ENCODE measurements at places on chromosomes 3 and 15.

GRCh38 chr15:90405055-90405607 lies 17.1 kb downstream of the IQGAP1 start:
- no peak for DNase-seq

DNA sequence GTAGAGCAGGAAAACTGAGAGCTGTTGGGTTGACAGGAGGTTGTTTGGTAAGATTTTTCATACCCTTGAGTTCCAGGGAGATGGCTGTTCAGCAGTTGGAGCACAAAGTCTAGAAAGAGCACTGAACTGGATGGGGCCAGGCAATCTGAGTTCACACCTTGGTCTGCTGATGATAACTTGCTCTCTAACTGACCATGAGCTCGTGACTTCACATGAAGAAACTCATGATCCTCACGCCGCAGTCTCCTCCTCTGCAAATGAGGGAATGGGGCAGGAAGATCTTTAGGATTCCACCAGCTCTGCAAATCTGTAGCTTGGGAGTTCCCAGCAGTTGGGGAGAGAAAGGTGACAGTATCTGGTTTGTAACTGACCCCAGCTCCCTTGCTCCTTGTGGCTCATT lies 33.7 kb downstream of the CORO2B start:
- DNase-seq: no peak

DNA sequence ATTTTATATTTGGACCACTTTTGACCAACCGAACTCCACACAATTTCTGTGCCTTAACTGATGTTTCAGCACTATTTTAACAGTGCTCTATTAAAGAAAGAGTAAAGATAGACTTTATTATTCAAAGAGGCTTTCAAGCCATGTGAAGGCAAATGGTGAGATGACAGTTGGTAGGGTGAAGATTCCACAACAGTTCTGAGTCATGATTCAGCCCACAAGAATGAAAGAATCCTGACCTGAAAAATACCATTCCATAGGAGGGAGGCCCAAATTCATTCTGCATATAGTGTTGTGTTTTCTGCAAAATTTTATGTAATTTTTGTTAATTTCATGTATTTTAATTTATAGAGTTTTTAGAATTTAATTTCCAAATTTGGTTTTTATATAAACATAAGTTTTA lies 135.6 kb upstream of the STAC start:
- DNase-seq: no peak

GRCh38 chr3:126306397-126306796 lies 50.8 kb downstream of the KLF15 start:
- no peak for DNase-seq

- DNase-seq: no peak
Observed at GRCh38 chr3:175233957-175234940, 375.1 kb downstream of the NAALADL2 start.

- no peak for DNase-seq
Observed at GRCh38 chr3:122886946-122887345, 92.1 kb downstream of the SLC49A4 start.

DNA sequence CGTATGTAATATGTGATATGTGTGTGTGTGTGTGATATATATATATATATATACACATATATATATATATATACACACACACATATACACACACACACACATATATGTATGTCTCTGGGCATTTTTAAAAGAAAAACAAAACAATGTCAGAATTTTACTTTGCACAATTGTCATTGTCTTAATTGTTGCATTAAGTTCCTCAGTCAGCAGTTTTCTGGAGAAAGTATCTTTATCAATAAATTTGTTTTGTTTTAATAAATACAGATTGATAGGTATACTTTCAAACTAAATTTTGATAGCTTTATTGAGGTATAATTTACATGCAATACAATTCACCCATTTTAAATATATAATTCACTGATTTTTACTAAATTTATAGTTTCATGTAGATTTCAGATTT lies 62.9 kb upstream of the SENP5 start:
- DNase-seq: no peak

GRCh38 chr3:190210608-190211007 lies 89.9 kb upstream of the P3H2 start:
- no peak for DNase-seq

- peak; percentile 66 for DNase-seq
Observed at GRCh38 chr15:68204776-68205557, at the start of gene CALML4. CALML4 (minus strand) TSS chr15:68205332; CDS start chr15:68205247, 85 bp downstream.

DNA sequence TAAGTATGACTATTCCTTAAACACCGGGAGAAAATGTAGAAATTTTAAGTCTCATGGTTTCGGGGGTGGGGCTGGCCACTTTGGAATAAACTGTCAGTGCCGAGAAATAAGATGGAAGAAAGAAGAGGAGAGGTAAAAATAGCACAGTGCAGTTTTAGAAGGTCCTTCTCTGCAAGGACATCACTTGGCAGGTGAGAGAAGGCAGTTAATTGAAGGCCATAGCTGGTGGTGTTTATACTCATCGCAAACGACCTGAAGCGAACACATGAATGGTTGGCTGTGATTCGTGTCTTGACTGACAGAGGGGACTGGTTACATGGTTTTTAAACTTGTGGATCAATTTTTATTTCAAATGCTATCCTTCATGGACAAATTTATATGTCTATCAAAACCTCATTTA lies 54.9 kb upstream of the SENP5 start:
- no peak for DNase-seq
